ENCODE measurements at places on chromosomes 5 and 9.

- peak; percentile 14 for DNase-seq
Measured at GRCh38 chr9:101566904-101567724, 27.7 kb downstream of the PPP3R2 start.

DNA sequence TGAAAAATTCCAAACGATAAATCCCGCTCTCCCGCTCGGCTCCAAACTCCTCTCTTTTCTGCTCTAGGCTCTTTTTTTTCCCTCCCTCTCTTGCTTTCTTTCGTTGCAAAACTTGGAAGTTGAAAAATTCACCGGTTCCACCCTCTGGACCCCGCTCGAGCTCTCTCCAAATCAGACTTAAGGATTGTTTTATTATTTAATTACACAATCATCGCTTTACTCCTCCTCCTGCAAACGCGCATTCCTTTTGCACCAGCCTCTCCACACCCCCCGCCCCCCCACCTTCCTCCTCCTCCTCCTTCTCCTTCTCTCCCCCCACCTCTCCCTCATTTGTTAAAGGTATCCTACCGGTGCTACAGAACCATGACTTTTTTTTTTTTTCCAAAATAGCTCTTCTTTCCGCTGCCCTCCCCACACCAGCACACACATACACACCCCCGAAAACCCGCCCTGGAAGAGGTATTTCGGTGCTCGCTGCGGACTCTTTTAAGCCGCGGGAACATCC, 535 bp upstream of the NFIB start:
- no peak for DNase-seq

- DNase-seq, result no peak
Measured at GRCh38 chr9:132124800-132125199, 37.1 kb upstream of the NTNG2 start.

GRCh38 chr5:31289429-31289828, 95.9 kb downstream of the CDH6 start:
- DNase-seq, result no peak

DNA sequence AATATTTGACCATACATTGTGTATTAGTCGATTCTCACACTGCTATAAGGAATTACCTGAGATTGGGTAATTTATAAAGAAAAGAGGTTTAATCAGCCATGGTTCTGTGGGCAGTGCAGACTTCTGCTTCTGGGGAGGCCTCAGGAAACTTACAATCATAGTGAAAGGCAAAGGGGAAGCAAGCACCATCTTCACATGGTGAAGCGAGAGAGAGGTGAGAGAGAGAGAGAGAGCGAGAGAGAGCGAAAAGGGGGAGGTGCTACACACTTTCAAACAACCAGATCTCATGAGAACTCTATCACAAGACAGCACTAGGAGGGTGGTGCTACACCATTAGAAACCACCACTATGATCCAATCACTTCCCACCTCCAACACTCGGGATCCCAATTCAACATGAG, 4.1 kb upstream of the GRAMD2B start:
- DNase-seq, result no peak

DNA sequence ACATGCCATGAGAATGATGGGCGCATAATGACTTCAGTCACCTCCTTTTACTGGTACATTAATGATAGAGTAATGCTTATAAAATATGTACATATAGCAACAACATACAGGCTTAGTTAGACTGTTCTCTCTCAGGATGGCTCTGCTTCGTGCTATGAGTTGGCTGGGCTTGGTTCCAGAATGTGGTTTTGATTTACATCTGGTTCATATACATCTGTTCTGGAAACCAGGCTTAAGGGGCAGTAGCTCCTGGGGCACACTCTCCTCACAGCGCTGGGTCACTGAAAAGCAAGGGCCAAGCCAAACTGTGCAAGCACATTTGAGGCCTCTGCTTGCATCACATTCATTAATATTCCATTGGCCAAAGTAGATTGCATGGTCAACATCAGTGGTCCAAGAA, 44.9 kb downstream of the PCSK1 start:
- DNase-seq, result no peak

GRCh38 chr9:75128535-75128934, 40.2 kb downstream of the OSTF1 start:
- no peak for DNase-seq

- no peak for DNase-seq
Measured at GRCh38 chr9:93081931-93082330, 14.1 kb upstream of the CARD19 start.

DNA sequence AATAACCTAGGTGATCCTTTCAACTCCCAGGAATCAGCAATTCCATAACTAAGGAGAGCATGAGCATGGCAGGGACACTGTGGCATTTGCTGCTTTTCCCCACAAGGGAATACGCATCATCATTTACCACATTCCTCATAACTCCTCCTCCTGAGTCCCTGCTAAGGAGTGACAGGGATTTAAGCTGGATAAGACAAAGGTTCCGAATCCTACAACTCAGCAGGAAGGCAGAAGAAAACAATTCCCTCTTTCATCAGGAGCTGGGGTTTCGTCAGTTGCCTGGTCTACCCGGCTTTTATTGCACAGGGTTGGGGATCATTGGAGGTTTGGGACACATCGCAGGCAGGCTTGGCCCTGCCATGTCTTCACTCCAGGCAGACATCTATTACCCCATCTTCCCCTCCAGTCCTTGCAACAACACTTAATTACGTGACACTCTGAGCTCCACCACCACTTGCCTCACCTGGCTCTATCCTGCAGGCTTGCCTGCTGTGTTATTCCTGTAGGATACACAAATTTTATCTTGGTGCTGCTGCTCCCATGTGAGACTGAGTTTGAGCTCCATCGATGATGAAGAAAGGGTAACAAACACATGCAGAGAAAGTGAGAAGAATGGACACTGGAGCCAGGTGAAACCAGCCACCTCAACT, 563.0 kb upstream of the KLF4 start:
- DNase-seq, result no peak

DNA sequence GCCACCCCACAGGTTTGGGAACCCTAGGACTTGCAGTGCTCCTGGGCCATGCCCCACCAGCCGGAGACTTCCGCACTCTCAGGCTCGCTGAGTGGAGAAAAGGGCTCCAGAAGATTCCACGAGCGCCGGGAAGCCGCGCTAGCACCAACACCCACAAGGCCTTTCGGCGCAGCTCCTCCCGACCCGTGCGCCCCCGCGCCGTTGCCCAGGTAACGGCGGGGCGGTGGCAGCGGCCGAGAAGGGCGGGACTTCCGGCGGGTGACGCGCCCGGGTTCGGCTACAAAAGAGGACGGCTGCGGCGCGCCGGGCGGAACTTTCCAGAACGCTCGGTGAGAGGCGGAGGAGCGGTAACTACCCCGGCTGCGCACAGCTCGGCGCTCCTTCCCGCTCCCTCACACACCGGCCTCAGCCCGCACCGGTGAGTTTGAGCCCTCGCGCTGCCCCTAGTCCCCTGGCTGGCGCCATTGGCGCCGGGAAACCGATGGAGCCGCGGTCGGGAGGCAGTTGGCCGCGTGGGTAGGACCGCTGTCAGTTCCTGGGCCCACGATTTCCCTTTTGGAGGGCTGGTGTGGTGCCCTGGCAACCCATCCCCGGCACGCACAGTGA, at the start of gene DNAJA1:
DNAJA1 (plus strand) TSS at position 308 of the 606 bp plus-strand sequence. CDS start 1,212 bp downstream, outside the sequence.
- DNase-seq, result peak; percentile 94

GRCh38 chr5:125220284-125220683, 473.8 kb upstream of the ZNF608 start:
- no peak for DNase-seq

DNA sequence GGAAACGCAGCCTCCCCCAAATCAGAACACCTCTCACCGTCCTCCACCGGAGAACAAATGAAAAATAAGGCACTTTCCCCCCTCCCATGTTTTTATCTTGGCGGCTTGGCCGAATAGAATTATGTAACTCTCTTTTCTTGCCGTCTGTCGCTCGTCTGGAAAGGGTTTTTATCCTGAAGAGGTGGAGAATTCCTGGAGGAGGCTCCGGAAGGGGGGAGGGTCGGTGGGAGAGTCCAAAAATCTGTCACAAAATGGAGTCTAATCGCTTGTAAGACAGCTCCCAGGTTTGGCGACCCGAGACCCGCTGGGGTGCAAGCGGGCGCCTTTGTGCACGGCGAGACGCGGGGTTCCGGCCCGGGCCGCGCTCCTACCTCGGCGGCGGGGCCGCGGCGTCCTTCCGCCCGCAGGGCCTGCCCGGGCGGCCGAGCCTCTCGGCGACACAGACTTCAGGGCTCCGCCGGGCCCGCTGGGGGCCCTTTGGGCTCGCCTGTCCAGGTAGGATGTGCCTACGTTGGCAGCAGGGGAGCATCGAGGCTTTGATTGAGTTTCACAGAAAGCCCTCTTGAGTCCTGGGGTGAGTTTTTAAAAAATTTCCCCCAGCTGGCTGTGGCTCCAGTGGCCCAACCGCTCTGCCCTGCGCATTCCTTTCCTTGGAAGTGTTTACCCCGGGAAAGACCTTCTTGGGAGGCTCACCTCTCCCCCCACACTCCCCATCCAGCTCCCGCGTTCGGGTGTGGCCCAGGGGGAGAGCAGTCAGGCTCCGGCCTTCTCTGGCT, 5.0 kb downstream of the LMX1B start:
- DNase-seq, result no peak

DNA sequence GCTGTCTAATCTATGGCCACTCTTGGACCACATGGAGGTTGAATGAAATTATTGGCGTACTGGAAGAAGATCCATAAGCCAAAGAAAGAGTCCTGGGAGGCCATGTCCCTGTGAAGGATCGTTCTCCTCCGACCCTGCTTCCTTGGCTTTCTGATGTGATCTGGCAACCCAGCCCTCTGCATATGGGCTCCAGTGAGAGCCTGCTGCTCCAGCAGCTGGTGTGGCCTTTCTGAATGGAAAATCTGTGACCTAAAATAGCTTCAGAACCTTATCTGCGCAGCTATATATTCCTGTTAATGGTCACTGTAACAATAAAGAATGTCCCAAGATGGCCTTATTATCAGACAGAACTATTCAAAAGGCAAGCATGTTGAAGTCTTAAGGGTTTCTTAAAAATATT, 40.2 kb upstream of the PHF2 start:
- DNase-seq, result no peak

DNA sequence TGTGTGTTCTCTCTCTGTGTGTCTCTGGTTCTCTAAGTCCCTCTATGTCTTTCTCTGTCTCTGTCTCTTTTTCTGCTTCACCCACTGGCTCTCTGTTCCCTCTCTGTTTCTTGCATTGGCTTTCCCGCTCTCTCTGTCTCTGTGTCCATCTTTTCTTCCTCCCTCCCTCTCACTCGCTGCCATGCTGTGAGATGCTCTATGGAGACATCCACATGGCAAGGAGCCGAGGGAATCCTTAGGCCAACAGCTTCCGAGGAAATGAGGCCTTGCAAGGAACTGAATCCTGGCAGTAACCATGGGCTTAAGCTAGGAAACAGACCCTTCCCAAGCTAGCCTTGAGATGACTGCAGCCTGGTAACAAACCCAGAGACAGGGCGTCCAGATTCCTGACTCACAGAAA, 117.3 kb downstream of the BRINP1 start:
- no peak for DNase-seq

GRCh38 chr5:139314276-139314675, 20.7 kb downstream of the MATR3 start:
- DNase-seq, result no peak

DNA sequence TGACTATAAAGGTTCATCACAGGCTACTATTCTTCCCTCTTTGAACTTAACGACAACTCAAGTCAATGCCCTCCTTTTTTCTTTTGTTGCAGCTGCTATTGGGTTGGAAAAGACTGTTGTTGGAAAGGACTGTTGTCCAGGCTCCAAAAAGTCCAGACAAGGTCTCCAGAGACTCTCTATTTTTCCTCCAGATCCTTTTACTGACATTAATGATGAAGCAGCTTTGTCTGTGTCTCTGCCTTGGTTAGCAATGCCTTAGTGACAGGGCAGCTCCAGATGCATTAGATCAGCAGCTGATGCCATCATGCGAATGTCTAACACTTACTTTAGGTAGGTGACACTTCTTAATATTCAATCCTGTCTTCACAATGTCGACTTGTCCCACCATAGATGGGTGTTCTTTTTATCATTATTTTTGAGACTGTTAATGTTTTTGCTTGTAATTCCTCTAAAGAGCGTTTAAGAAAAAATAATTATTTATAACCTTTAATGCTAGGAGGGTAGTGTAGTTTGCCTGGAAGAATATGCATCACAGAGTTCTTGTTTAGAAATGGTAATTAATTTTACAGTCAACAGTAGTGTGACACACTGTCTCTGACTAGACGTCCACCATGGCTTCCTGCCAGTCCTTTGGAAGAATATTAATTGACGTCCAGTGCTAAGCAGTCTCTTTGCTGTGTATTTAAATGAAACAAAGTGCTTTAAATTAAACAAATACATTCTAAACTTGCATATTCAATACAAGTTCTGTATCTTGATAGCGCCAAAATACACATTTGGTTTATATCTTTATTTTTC, 492.2 kb downstream of the NR2F1-AS1 start:
- DNase-seq, result no peak

GRCh38 chr9:123678878-123679329, 251.0 kb downstream of the DENND1A start:
- no peak for DNase-seq

GRCh38 chr5:114782869-114783268, 386.8 kb downstream of the TRIM36 start:
- DNase-seq, result no peak

GRCh38 chr5:92730486-92730885, 850.5 kb downstream of the NR2F1-AS1 start:
- no peak for DNase-seq

DNA sequence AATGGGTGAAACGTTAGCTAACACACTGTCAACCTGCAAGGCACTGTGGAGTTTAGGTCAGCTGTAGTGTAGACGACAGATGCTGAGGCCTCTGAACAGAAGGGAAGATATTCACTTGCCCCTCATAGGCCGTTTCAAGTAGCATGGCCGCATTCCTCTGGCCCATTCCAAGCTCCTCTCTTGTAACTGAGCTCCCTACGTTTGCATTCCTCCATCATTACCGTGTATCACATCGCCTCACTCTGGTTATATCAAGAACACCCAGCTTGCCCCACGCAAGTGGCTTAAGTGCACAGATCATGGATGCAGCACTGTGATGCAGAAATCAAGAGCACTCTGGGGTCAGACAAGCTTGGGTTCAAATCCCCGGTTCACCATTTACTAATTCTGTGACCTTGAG, 43.3 kb downstream of the PRELID2 start:
- DNase-seq, result no peak

- no peak for DNase-seq
Measured at GRCh38 chr5:151001436-151001835, 19.0 kb upstream of the GPX3 start.

DNA sequence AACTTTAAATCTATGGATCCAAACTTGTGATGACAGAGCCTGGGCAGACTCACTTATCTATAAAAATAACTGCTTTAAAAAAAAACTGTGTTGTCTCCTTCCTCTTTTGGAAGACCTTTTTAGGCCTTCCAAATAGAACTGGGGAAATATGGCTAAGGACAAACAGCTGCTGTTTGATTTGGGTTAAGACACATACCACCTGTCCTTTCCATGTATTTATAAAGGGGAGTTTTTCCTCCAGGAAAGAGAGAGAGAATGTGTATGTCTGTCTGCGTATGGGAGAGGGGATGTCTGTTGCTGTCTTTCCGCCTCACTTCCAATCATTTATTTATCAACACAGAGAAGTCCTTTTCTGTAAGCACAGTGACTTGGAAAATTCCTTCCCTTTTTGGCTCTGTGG, 2.8 kb downstream of the ARHGEF37 start:
- DNase-seq, result no peak
